PC-3 (cell line): ENCODE measurements at places on chromosomes 4 and X.

DNA sequence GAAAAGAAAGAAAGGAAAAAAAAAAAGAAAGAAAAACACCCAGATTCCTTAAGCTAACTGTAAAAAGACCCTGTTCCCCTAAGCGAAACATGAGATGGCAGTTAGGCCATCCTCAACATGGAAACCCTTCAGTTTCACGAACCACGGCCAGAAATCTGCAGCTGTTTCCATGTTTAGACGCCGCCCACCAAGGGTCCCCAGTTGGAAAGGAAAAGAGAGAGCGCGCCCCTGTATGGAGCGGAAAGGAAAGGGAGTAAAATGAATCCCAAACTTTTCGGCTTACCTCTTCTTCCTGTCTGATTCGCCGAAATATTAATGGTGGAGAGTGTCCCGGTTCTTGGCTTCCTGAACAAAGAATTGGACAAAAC is 38.3 kb downstream of the MGARP start:
- no peak for DNase-seq

- peak; percentile 47 for DNase-seq
These were observed 144.8 kb downstream of the TLL1 start for GRCh38 chr4:166017804-166018203.

DNA sequence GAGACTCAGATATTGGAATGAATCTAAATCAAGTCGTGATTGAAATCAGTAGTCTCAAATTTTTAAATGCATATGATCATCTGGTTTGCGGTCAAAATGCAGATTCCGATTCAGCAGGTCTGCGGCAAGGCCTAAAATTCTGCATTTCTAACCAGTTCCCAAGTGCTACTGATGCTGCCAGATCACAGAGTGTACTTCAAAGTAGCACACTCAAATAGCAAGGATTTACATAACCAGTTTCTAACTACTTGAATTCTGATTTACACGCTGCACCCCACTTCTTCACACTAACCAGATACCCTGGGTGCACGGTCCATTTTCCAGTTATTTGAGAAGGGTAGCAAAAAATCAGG is 752 bp downstream of the MBTPS2 start:
- no peak for DNase-seq

GRCh38 chrX:32155044-32155638 is 1056.2 kb downstream of the DMD start:
- DNase-seq = no peak

- no peak for DNase-seq
These were observed 61.8 kb upstream of the SFRP2 start for GRCh38 chr4:153850533-153851280.

GRCh38 chr4:6535329-6535692 is 39.7 kb upstream of the MAN2B2 start:
- DNase-seq = no peak

- DNase-seq = no peak
These were observed 7.6 kb downstream of the CYBB start for GRCh38 chrX:37787423-37787869.

DNA sequence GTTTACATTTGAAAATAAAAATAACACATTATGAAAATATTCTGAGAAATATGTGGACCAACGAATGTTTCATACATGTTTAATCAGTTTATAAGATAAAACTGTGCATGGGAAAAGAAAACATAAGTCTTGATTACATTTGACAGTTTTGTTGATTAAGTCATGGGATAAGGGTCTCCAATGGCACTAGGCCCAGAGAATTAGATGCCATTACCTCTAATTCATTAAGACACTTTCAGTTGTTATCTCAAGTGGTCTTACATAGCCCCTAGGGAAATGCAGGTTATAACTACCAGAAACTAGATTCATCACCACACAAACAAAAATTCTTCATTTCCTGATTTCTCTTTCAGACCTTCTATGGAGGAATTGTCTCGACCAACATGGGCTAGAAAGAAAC is 300.8 kb downstream of the PCDH7 start:
- DNase-seq = no peak
